ENCODE measurements at places on chromosomes 11 and 22. TPM values are rescaled to one million over a fixed set of nuclear protein-coding genes. Genes with fewer than 3 reads are reported as not detected.
A peak's percentile ranks its signal among the peaks of the same experiment; 100 is the strongest.

PGA4 gene
- not detected for total RNA-seq

MS4A6A gene
- not detected for total RNA-seq

MYRF gene
- total RNA-seq = not detected

MS4A8 gene
- not detected for total RNA-seq

HPX gene
- total RNA-seq = 0.22 TPM

LRRC74B gene
- total RNA-seq = not detected

DNA sequence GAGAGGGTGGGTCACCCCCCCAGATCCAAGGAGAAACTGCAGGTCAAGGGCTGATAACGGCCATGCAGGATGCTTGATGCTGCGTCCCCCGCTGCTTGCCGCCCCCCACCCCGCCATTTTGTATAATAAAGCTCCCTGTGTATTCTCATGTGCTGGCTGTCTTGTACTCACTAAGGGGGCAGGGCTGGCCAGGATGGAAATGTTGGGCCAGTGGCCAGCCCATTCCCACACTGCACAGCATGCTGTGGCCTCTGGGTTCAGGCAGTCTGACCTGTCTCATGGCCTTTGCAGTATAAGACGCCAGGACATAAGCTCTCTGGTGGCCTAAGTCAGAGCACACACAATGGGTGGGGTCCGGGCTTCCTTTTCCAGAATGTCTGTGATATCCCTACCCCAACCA, 421 bp upstream of the PRR33 start:
- no peak for DNase-seq

- no peak for DNase-seq
Measured at GRCh38 chr11:69918231-69918937, 99.2 kb upstream of the FGF3 start.

DNA sequence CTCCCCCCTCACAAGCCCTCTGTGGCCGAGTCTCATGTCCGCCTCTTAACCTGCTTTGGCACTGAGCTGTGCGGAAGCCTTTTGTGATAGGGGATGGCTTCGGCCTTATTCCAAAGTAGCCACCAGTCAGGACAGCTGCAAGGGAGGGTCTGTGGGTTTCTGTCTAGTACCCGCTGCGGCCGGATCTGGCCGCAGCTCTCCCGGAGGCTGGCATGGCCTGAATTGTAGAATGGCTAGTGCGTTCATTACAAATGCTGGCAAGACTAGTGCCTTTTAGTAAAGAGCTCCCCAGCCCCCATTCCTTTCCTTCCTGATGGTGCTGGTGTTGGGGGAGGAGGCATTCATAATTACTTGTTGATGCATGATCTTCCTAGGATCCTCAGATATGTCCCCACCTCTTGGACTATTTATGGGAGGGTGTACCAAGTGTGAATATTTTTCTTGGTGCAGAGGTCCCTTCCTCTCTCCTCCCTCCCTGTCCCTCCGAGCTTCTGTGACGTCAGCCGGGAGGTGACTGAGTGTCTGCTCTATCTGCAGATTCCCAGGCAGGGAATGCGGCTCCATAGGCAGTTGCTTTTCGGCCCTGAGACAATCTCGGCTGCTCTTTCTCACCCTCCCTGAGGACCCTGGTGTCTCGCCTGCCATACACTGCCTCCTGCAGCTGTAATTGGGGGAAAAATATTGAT, 108.7 kb upstream of the E2F8 start:
- no peak for DNase-seq

- no peak for DNase-seq
Measured at GRCh38 chr11:17432002-17432401, 43.5 kb upstream of the KCNJ11 start.

GRCh38 chr11:58055806-58056401, 25.2 kb downstream of the OR6Q1 start:
- no peak for DNase-seq

DNA sequence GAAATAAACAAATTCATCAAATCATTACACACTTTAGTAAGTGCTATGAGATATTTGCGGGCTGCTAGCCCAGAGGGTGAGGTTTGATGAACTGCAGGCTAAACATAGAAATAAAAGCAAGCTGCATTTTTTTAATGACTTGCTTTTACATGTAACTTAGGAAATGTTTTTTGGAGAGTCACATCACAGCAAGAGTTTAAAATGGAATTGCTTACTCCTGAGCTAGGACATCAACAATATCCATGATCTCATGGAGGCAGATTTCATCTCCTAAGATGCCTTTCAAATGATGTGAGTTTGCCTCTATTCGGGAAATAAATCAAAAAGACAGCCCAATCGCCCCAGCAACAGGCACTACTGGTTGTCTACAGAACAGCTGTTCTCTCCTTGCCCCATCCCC, 73.4 kb upstream of the CD44 start:
- peak; percentile 77 for DNase-seq

DNA sequence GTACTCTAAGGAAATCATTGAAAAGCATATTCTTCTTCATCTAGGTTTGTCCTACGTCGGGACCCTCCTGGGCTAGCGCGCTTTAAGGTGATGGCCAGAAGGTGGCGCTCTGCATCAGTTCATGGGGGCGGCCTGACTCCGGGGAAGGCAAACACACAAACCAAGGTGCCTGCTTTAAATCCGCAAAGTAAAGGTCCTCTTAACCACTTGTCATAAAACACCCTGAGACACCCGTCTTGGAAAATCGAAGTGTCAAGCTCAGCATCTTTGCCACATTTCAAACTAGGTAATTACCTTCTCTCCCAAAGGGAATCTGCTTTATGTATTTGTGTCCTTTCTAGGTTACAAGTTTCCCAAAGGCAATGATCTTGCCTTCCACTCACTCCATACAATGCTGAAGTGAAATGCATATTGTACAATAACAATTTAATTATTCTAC, 33.9 kb downstream of the LMO2 start:
- peak; percentile 78 for DNase-seq

DNA sequence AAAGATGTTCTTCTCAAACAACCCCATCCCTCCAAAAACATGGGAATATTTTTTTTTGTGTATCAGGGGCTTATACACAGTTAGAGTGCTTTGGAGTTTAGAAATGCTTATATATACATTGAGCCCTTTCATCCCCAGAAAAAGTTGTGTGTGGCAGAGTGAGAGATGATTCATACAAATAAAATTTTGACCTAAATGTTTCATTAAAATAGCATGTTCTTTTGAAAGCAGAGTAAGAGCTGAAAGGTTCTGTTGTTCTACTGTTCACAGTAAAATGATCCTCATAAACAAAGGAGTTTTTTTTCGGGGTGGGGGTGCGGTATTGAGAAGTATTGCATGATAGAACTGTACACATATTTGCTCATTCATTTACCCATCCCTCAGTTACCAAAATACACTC, 512.4 kb downstream of the DLG2 start:
- peak; percentile 2 for DNase-seq

DNA sequence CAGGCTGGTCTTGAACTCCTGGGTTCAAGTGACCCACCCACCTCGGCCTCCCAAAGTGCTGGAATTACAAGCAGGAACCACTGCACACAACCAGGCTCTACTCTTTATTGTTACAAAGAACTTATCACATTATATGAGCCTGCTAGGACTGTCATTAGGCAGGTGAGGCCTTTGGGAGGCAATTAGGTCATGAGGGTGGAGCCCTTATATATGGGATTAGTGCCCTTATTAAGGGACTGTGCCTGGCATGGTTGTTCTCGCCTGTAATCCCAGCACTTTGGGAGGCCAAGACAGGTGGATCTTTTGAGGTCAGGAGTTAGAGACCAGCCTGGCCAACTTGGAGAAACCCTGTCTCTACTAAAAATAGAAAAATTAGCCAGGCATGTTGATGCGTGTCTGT, 10.5 kb upstream of the PSMC3 start:
- DNase-seq = no peak

GRCh38 chr11:91860661-91861060, 364.0 kb upstream of the FAT3 start:
- no peak for DNase-seq

- DNase-seq = peak; percentile 54
Measured at GRCh38 chr11:95923439-95923727, 524 bp downstream of the MTMR2 start.

DNA sequence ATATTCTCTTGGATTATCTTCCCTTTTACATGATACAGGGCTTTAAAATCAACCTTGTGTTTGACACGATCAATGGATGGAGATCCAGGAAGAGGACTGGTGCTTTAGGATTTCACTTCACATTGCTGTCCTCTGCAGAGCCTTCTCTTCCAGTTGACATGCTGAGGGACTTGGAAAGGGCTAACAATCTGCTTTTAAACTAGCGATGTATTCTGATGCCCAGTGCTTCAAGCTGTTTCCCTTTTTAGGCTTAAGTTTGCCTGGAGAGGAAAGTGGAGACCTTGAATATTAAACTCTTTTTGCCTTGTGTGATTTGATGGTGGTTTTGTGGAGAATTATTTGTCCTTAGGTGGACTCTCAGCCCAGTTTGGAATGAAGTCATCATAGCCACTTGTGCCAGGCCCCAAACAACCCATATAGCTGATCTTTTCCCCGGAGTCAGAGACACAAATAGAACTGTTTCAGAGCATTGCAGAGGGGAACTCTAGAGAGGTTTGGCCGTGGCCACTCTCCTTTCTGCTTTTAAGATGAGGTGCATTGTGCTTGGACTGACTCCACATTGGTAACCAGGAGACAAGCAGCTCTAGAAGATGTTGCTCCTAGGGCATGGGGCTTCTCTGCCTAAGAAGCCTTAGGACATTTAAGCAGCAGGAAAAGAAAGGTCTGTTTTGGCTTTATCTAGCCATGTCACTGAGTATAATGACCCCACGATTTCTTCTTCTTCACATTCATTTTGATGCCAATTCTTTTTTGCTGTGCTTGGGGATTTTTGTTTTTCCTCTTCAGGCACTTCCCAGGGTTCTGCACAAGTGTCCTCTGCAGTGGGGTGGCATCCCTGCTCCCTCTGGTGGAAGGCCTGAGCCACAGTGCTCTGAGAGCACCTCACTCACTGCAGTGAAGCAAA, 152.8 kb downstream of the NCAM1 start:
- DNase-seq = peak; percentile 75

- DNase-seq = no peak
Measured at GRCh38 chr11:66850588-66851238, 6.2 kb upstream of the LRFN4 start.

GRCh38 chr11:113059548-113059947, 98.3 kb downstream of the NCAM1 start:
- DNase-seq = no peak

- no peak for DNase-seq
Measured at GRCh38 chr11:1968454-1969002, 21.4 kb downstream of the MRPL23 start.

DNA sequence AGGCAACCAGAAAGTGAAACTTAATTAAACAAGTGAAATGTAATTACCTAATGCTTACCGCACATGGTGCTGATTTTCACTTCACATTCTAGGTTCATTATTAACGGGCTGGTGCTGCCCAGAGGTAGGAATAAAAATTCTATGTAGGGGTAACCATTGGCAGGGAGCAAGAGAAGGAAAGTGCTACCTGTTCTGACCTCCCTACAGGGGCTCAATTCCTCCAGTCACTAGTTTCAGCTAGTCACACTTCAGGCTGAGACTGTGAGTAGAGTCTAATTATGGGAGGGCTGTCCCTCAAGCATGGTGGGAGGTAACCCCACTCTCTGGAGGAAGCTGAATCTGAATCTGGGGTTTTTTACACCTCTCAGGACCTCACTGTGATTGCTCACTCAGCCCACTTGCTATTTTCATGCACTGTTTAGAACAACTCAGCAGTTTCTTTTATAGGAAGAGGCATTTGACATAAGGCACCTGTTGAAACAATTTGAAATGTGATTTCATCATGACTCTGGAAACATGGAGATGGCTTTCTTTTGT, 75.4 kb downstream of the MAML2 start:
- DNase-seq = no peak

DNA sequence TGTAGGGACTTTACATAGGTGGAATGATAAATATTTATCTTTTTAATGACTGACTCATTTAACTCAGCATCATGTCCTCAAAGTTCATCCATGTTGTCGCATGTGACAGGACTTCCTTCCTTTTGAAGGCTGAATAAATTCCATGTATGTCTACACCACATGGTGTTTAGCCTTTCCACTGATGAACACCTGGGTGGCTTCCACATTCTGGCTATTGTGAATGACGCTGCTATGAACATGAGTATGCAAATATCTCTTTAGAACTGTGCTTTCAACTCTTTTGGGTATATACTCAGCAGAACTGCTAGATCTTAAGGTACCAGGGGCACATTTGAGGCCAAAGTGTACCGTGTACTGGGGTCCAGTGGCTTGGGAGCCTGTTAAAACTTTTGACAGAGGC, 24.1 kb downstream of the LARGE1 start:
- no peak for DNase-seq

- no peak for DNase-seq
Measured at GRCh38 chr11:131690362-131690761, 319.9 kb downstream of the NTM start.

GRCh38 chr11:6206456-6207180, 1.3 kb downstream of the C11orf42 start:
- DNase-seq = no peak

DNA sequence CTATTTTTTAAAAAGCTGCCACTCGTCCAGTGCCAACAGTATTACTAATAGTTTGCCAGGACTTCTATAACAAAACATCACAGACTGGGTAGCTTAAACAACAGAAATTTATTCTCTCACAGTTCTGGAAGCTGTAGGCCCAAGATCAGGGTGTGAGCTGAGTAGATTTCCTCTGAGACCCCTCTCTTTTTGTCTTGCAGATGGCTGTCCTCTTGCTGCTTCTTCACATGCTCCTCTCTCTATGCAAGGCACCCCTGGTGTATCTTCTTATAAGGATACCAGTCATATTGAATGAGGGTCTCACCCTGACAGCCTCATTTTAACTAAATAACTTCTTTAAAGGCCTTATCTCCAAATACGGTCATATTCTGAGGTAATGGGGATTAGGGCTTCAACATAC, 390.9 kb downstream of the DLG2 start:
- no peak for DNase-seq

DNA sequence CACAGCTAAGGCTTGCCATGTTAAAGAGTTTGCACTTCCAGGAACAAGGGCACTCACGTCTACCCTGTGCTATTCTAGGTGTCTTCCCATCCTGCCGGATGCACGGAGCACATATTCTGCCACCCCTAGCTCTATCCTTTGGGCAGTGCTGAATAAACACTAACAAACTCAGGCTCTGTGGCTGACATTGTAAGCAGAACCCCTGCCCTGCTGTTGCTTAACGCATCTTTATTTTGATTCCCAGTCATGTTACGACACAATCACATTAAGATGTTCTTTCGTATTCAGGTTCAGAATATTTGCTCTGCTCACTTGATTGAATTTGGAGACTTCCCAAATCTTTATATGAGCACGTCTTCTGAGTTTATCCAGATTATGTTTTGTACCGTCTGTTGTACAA, 3.7 kb upstream of the HDHD5 start:
- DNase-seq = no peak

GRCh38 chr11:60919320-60919719, 4.9 kb upstream of the TMEM132A start:
- DNase-seq = no peak

DNA sequence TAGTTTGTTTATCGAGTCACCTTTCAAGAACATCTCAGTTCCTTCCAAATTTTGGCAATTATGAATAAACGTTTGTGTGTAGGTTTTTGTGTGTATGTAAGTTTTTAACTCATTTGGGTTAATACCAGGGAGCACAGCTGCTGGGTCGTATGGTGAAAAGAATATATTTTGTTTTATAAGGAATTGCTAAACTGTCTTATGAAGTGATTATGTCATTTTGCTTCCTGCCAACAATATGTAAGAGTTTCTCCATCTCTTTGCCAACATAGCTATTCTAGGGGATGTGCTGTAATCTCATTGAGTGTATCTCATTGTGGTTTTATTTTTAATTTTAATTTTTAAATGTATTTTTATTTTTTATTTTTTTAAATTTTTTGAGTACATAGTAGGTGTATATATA, 27.3 kb downstream of the BCL2L13 start:
- peak; percentile 29 for DNase-seq

Measured in GM23248 (cell line).